ENCODE measurements at places on chromosomes 6 and 20.

DNA sequence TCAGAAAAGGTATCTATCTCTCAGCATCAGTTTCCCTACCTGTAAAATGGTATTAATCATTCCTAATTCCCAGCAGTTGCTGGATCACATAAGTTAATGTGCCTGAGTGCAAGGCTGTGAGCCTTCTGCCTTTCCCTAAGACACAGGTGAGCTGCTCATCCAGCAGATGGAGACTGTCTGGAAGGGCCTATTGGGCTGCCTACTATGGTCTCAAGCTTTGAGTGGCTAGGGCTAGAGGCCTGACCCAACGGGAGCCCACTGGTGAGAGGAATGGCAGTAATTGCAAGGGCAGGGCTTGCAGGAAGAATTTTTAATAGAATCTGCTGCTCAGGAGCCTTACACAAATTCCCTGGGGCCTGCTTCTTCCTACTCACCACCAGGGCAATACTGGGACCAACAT is 4.3 kb downstream of the KHDC1 start:
- DNase-seq = no peak

DNA sequence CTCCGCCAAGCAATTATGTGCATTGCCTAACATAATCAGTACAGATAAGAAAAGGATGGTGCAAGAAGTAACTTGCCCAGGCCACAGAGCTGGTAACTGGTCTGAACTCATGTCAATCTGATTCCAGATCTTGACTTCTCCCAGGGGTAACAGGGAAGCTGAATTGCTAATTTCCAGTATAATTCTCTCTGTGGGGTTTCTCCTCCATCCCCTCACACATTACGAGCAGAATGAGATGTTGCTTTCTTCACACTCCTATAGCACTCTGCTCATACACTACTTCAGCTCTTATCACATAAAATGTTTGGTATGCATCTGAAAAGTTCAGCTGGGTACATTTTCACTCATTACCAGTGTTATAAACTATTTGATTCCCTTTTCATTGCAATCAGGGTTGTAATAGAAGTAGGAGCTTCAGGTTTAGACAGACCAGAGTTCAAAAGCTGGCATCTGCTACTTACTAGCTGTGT is 24.0 kb upstream of the LRRC1 start:
- no peak for DNase-seq

DNA sequence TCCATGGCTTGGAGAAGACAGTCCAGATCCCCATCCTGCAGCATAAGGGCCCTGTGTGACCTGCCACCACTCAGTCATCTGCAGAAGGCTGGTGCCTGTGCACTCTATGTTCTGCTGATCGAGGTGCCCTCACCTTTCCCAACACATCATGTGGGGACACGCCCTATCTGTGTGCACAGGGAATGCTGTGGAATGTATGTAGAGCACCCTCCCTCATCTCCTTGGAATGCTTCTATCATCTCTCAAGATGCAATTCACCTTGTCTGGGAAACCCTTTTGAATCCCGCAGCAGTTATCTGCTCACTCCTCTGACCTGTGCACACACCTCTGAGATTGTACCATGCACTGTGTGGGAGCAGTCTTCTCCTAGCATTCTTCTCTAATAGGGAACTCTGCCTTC is 207.2 kb upstream of the SSTR4 start:
- no peak for DNase-seq

- no peak for DNase-seq
Observed at GRCh38 chr20:52056203-52057062, 135.1 kb downstream of the ZFP64 start.

GRCh38 chr20:1854246-1854645 is 41.0 kb upstream of the SIRPA start:
- DNase-seq = no peak

- no peak for DNase-seq
Observed at GRCh38 chr6:36603222-36604089, 9.3 kb downstream of the SRSF3 start.

All from stimulated activated CD4-positive, alpha-beta T cell treated with anti-CD3 and anti-CD28 coated beads, Interleukin-12 subunit alpha, Interleukin-12 subunit beta, amount 100 ng/mL, for 48 hours (primary cell).